ENCODE measurements at places on chromosomes 6 and 20.
A peak's percentile ranks its signal among the peaks of the same experiment; 100 is the strongest.

- peaks cover 11% of the 10 kb centered on the region for H3K4me1 ChIP-seq
- H3K27me3 ChIP-seq = peaks cover 26% of the 10 kb centered on the region
- no peak for DNase-seq
- no peak overlapping the region for H3K27ac ChIP-seq
- H3K36me3 ChIP-seq = no peaks in the 10 kb centered on the region
Observed at GRCh38 chr20:36147690-36148089, 6.8 kb upstream of the EPB41L1 start.

DNA sequence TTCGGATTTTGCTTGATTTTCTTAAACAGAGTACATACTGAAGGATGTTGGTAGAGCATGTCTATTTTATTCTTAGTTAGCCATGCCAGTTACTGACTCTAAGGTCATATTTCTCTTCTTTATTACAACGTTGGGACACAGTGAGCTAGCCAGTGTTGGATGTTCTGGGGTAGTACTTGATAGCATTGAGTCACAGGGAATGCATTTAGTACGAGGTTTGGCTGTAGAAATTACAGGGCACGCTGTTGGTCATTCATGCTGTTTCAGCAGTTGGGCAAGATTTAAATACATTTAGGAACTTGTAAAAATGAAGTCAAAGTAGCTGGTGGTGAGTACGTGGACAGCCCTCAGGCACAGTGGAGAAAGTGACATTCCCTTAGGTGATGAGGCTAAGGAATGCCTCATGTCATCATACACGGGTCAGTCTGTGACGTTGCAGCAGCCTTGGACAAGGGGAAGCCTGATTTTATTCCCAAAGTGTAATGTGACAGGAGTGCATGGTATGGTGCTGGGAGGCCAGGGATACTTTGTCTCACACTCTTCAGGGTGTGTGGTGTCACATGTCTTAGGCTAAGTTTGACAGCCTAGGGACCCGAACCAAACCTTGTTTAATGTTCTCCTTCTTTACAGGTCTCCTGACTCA, 57.7 kb upstream of the SLC22A1 start:
- no peak overlapping the region for H3K27ac ChIP-seq
- peaks cover 79% of the 10 kb centered on the region for H3K36me3 ChIP-seq
- H3K4me3 ChIP-seq = no peak overlapping the region
- DNase-seq = no peak
- peaks cover 26% of the 10 kb centered on the region for H3K4me1 ChIP-seq

DNA sequence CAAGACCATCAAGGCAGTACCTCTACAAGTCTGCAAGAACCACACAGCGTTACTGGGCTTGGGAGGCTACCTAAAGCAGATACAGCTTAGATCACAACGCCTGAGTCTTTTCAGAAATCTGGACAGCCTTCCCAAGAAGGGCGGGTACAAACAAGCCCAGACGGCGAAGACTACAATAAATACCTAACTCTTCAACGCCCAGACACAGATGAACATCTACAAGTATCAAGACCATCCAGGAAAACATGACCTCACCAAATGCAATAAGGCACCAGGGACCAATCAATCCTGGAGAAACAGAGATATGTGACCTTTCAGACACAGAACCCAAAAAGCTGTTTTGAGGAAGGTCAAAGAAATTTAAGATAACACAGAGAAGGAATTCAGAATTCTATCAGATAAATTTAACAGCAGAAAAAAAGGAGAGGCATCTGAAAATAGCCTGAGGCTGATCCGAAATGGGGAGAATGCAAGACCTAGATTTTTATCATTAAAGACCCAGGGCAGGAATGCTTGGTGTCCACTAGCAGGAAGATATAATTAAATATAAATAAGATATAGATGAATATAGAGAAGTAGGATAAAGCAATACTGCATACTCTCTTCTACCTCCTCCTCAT, 131.7 kb upstream of the COL21A1 start:
- H3K4me3 ChIP-seq = no peak overlapping the region
- H3K4me1 ChIP-seq = no peaks in the 10 kb centered on the region
- no peak for DNase-seq
- peaks cover 24% of the 10 kb centered on the region for H3K27me3 ChIP-seq

- H3K36me3 ChIP-seq = peaks cover 33% of the 10 kb centered on the region
- H3K4me1 ChIP-seq = peaks cover 47% of the 10 kb centered on the region
- no peaks in the 10 kb centered on the region for H3K27me3 ChIP-seq
- H3K4me3 ChIP-seq = peak overlapping the region; percentile 83
- H3K27ac ChIP-seq = peak overlapping the region; percentile 97
Observed at GRCh38 chr6:142819603-142820337, 125.2 kb downstream of the HIVEP2 start.

GRCh38 chr6:9539231-9539755, 875.6 kb downstream of the TFAP2A start:
- H3K36me3 ChIP-seq = no peaks in the 10 kb centered on the region
- H3K4me3 ChIP-seq = no peak overlapping the region
- no peak overlapping the region for H3K27ac ChIP-seq
- H3K27me3 ChIP-seq = no peaks in the 10 kb centered on the region
- no peaks in the 10 kb centered on the region for H3K4me1 ChIP-seq

DNA sequence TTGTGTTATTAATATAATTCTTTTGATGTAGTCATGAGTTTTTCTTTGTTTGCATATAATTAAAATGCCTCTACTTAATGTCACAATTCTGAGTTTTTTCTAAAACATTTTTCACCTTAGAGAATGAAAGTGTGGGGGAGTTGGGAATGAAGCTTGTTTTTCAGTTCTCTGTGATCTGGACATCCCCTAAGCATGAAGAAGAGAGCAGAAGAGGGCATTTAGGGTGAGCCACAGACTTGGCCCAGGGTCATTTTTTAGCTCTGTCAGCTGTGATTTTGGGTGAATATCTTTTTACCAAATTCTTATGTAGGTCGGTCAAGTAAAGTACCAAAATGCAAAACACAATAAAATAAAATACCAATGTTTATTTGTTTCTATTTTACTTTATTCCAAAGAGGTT, 3.9 kb downstream of the OTOR start:
- H3K4me1 ChIP-seq = no peaks in the 10 kb centered on the region
- no peak overlapping the region for H3K4me3 ChIP-seq
- H3K36me3 ChIP-seq = no peaks in the 10 kb centered on the region
- H3K27me3 ChIP-seq = peaks cover 48% of the 10 kb centered on the region
- no peak for DNase-seq
- no peak overlapping the region for H3K27ac ChIP-seq

DNA sequence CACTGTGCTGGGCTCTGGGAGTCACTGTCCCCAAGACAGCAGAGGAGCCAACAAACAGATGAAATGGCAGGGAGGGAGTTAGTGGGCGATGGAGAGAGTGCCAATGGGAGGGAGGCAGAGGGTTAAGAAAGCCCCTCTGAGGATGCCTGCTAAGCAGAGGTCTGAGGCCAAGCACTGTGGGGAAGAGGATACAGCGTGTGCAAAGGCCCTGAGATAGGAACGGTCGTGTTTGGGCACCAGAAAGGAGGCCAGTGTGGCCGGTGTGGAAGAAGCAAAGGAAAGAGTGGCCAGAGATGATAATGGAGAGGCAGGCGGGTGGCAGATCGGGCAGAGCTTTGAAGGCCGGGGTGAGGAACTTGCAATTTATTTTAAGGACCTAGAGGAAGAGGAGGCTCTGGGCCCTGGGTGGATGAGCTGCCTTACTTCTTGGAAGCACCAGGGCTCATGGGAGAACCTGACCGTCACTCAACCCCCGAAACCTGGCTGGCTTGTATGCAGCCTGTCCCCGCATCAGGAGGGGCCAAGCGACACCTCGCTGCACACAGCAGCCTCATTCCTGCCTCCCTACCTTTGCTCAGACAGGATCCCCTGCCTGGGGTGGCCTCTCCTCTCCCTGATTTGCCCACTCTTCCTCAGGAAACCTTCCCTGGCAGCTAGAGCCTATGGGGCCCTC, 73.0 kb downstream of the KCNB1 start:
- DNase-seq = no peak
- H3K4me1 ChIP-seq = no peaks in the 10 kb centered on the region
- H3K27ac ChIP-seq = no peak overlapping the region
- no peak overlapping the region for H3K4me3 ChIP-seq

DNA sequence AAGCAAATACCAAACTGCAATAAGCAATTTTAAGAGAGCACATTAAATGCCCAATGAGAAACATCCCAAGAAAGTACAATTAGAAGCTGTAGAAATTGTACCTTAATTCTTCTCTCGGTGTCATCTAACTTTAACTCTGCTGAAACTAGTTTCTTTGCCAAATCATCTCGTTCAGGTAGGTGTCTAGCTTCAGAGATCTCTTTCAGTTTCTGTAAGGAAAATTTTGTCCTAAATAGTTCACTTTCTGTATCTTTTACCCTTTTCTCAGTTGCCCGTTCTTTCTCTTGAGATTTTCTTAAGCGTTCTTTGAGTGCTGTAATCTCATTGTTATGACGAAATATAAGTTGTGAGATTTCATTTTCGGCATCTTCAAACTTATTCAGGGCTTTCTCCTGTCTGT, 24.1 kb downstream of the LCA5 start:
- H3K27me3 ChIP-seq = no peaks in the 10 kb centered on the region
- no peaks in the 10 kb centered on the region for H3K4me1 ChIP-seq
- DNase-seq = no peak
- H3K36me3 ChIP-seq = peaks cover 11% of the 10 kb centered on the region
- H3K4me3 ChIP-seq = no peak overlapping the region

- DNase-seq = no peak
- no peaks in the 10 kb centered on the region for H3K36me3 ChIP-seq
- no peak within 1 kb of the TSS for H3K4me3 ChIP-seq
- H3K4me1 ChIP-seq = peaks cover 8% of the 10 kb centered on the region
- H3K27ac ChIP-seq = no peak within 1 kb of the TSS
Observed at GRCh38 chr6:42173101-42173500, at the start of gene GUCA1A. Gene GUCA1A, plus strand, starts transcription at chr6:42173364. Its CDS starts 250 bp downstream, at chr6:42173614.

- H3K4me3 ChIP-seq = peak overlapping the region; percentile 10
- peaks cover 8% of the 10 kb centered on the region for H3K27me3 ChIP-seq
- H3K4me1 ChIP-seq = peaks cover 35% of the 10 kb centered on the region
- DNase-seq = peak; percentile 34
- H3K36me3 ChIP-seq = peaks cover 23% of the 10 kb centered on the region
Observed at GRCh38 chr6:108564178-108564577, 3.5 kb downstream of the FOXO3 start.

DNA sequence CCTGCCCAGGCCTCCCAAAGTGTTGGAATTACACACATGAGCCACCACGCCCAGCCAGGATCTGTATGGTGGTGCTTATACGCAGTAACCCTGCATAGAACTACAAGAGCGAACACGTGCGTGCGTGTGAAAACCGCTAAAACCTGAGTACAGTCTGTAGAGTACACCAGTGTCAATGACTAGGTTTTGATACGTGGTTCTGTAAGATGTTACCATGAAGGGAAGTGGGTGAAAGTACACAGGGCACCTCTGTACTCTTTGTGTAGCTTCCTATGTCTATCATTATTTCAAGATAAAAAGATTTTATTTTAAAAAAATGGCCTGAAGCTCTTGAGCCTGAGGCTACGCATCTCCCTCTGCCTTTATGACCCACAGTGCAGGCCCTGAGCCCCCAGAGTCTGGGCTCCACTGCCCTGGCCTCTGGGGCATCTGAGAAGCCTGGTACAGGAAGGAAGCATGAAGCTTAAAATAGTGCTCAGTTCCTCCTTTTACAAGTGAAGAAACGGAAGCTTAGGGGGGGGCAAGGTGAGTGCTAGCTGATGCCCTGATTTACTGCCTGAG, 21.6 kb downstream of the LY86 start:
- H3K4me1 ChIP-seq = peaks cover 57% of the 10 kb centered on the region
- H3K27me3 ChIP-seq = no peaks in the 10 kb centered on the region
- H3K36me3 ChIP-seq = peaks cover 29% of the 10 kb centered on the region
- H3K27ac ChIP-seq = peak overlapping the region; percentile 89
- peak; percentile 57 for DNase-seq
- peak overlapping the region; percentile 23 for H3K4me3 ChIP-seq

DNA sequence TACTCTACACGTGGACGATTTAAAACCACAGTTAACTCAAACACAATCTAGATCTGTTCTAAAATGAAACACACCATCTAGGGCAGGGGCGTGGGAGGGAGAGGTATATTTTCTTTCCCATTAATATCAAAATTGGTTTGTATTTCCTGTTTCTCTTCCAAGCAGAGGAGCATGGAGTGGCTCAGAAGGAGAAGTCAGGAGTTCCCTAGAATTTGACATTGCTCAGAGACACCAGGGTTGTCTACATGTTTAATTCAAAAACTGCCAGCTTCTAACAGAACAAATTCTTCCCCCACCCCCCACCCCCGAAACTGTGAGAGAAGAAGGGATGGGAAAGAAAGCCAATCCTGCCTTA, 2.3 kb downstream of the PREX1 start:
- no peak for DNase-seq
- no peaks in the 10 kb centered on the region for H3K27me3 ChIP-seq
- peak overlapping the region; percentile 91 for H3K27ac ChIP-seq
- H3K4me3 ChIP-seq = peak overlapping the region; percentile 99
- no peaks in the 10 kb centered on the region for H3K36me3 ChIP-seq
- H3K4me1 ChIP-seq = peaks cover 57% of the 10 kb centered on the region

- peaks cover 70% of the 10 kb centered on the region for H3K27me3 ChIP-seq
- no peak for DNase-seq
- peak overlapping the region; percentile 27 for H3K4me3 ChIP-seq
- peaks cover 29% of the 10 kb centered on the region for H3K4me1 ChIP-seq
- H3K27ac ChIP-seq = peak overlapping the region; percentile 84
- no peaks in the 10 kb centered on the region for H3K36me3 ChIP-seq
Observed at GRCh38 chr6:98823428-98824161, 10.8 kb upstream of the POU3F2 start.

DNA sequence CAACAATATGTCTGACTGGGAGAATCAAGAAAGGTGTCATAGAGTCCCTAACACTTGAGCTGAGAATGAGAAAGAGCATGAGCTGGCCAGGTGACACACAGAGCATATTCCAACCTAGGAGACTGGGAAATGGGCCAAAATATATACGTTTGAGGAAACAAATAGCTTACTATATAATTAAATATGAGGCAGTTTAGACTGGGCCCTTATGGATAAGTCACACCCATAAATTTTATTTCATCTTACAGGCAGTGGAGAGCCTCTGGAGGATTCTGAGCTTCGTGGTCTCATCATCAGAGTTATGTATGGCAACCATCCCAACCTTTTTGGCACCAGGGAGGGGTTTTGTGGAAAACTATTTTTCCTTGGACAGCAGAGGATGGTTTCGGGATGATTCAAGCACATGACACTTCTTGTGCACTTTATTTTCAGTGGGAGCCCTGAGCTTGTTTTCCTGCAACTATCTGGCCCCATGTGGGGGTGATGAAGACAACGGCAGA, 12.9 kb upstream of the NQO2 start:
- no peaks in the 10 kb centered on the region for H3K36me3 ChIP-seq
- H3K27me3 ChIP-seq = peaks cover 18% of the 10 kb centered on the region
- no peak overlapping the region for H3K27ac ChIP-seq
- H3K4me1 ChIP-seq = peaks cover 16% of the 10 kb centered on the region
- no peak for DNase-seq

DNA sequence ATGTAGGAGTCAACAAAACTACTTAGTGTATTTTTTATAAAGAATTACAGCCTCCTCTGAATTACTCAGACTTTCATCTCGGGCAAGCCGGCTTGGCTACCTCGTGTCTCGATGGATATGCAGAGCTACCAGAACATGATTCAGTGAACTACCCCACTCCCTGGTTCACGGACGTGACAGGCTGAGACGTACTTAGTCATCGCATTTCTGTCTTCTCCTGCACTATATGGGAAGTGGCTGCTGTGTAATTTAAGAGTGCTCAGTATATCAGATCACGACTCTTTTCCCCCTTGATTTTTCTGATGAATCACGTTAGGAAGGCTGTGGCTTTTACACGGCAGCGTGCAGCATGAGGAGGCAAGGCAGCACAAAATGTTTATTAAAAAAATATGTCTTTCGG, 302.7 kb upstream of the ZFP64 start:
- peaks cover 49% of the 10 kb centered on the region for H3K27me3 ChIP-seq
- H3K4me3 ChIP-seq = no peak overlapping the region
- H3K4me1 ChIP-seq = no peaks in the 10 kb centered on the region
- no peak for DNase-seq
- no peaks in the 10 kb centered on the region for H3K36me3 ChIP-seq

- no peak within 1 kb of the TSS for H3K4me3 ChIP-seq
- peaks cover 73% of the 10 kb centered on the region for H3K27me3 ChIP-seq
- H3K4me1 ChIP-seq = no peaks in the 10 kb centered on the region
- no peak for DNase-seq
Observed at GRCh38 chr20:59603781-59604541, at the start of gene PHACTR3. Gene PHACTR3, plus strand, starts transcription at chr20:59604540. Its CDS starts 475 bp downstream, at chr20:59605015.

Measured in stimulated activated naive B cell treated with anti-CD40 and anti-IgM and Interleukin-4, amounts not matched to agents 10 μg/mL and 1 μg/mL and 100 μg/mL, for 72 hours (primary cell).